ENCODE measurements at places on chromosomes 1 and 21.

DNA sequence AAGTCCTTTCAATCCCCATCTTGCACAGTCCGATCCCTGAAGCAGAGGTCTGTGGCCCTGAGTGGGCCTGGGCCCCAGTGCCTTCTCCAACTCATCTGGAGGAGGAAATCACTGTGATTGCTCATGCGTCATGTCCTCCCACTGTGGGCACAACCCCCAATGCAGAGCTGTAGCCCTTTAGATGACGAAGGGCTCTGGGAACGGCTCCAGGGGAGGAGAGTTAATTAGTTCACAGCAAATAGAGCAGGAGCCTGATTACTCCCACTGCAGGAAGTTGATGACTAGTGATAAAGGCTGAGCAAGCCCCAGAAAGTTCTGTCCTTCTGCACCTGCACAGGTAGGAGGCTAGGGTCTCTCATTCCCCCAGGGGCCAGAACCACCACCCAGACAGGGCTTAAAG is 111.5 kb downstream of the CCDC185 start:
- no peak for DNase-seq

- peak; percentile 36 for DNase-seq
Measured at GRCh38 chr1:212683357-212683722, 16.3 kb downstream of the BATF3 start.

- peak; percentile 95 for DNase-seq
Measured at GRCh38 chr21:43789276-43790009, at the start of gene RRP1. TSS of gene RRP1 (plus strand) at chr21:43789577. CDS start at chr21:43789630, 53 bp downstream.

GRCh38 chr1:201538612-201539551 is at the start of gene NAV1:
TSS of gene NAV1 (plus strand) at chr1:201539127. CDS start at chr1:201622885, 83,758 bp downstream.
- no peak for DNase-seq

GRCh38 chr1:229478852-229479251 is 29.3 kb downstream of the NUP133 start:
- DNase-seq = no peak

- DNase-seq = no peak
Measured at GRCh38 chr1:12178511-12178910, 11.7 kb downstream of the TNFRSF1B start.

GRCh38 chr21:42653231-42654061 is at the start of gene PDE9A:
TSS of gene PDE9A (plus strand) at chr21:42653621. CDS start at chr21:42653815, 194 bp downstream.
- DNase-seq = peak; percentile 35

DNA sequence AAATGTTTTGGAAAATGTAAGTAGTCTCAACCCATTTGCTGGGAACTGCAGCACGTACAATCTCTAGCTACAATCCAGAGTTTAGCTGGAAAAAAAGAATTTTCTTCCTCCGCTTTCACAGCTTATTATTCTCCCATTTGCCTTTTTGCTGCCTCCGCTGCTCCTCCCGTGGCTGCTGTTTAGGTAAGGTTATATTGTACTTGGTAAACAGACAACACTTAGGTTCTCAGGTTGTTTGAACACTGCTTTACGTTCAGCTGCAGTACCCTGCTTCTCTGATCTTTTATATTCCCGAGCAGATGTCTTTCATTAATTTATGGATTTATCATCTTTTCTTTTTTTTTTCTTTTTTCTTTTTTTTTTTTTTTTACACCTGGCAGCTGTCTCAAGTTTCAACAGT is 14.3 kb downstream of the PROX1 start:
- no peak for DNase-seq

- no peak for DNase-seq
Measured at GRCh38 chr1:170402476-170403311, 129.3 kb upstream of the GORAB start.

DNA sequence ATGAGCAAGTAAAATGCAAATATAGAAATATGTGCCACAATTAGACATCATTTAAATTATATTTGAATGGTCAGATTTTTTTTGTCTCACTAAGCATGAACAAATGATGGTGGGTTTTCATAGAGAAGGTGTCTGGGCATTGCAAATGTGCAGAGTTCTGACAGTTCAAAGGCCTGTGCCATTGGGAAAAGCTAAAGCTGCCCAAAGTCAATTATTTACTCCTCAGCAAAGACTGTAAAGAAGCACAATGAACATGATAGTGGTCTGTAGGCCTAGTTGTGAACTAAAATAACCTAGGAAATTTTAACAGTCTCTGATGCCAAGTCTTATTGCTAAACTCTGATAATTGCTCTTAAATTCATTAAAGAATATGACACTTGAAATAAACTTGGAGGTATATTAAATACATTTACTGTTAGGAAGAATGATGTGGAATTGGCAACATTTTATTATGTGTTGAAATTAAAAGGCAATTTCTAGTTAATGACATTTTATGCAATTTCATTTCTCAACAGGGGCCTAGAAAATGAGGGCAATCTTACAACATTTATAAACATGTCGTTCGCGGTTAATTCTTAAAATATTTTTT is 874.3 kb upstream of the ADAMTS5 start:
- DNase-seq = no peak

DNA sequence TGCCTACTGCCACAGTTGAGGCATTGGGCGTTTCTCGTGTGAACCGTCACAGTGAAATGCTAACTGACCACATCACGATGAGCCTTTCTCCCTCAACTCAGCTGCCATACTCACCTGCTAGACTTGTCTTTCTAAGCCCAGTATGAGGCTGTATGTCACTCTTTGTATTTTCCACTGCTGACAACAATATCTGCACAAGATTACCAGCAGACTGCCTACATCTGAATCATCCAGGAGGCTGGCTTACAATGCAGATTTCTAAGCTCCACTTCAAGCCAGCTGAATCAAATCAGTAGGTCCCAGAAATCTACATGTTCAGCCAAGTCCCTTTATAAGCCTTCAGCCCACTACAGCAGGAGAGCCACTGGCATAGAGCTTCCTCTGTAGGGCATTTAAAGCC is 355.0 kb upstream of the DUSP10 start:
- no peak for DNase-seq

GRCh38 chr1:39777306-39777705 is 6.2 kb upstream of the OXCT2 start:
- no peak for DNase-seq

GRCh38 chr1:201125800-201126199 is 1.2 kb downstream of the ASCL5 start:
- DNase-seq = no peak

GRCh38 chr1:94928293-94928939 is 1.5 kb upstream of the CNN3 start:
- no peak for DNase-seq

DNA sequence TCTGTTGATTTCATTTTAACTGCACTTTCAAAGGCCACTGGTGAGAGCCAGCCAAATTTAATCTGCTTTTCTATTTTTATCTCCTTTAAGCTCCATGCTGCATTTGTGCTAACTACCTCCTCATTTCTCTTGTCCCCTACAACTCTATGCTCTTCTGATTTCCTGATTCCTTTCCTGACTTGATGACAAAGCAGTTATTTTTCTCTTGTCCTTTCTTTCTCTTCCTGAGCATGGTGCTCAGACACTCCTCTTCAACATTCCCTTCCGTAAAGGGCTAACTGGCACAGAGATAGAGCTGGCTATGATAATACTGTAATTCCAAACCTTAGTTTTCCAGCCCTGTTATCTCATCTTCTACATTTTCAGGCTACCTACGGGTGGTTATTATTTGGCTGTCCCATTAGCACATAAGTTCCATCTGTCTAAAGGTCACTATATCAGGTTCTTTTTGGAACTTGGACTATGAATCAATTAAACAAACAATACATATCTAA is 6.8 kb upstream of the BCAS2 start:
- no peak for DNase-seq

- no peak for DNase-seq
Measured at GRCh38 chr1:243910607-243911006, 60.6 kb upstream of the AKT3 start.

GRCh38 chr1:246165826-246166709 is 341.0 kb downstream of the SMYD3 start:
- DNase-seq = no peak

GRCh38 chr1:152325111-152325510 is at the start of gene FLG:
TSS of gene FLG (minus strand) at chr1:152325239. CDS start at chr1:152315456, 9,783 bp downstream.
- no peak for DNase-seq

DNA sequence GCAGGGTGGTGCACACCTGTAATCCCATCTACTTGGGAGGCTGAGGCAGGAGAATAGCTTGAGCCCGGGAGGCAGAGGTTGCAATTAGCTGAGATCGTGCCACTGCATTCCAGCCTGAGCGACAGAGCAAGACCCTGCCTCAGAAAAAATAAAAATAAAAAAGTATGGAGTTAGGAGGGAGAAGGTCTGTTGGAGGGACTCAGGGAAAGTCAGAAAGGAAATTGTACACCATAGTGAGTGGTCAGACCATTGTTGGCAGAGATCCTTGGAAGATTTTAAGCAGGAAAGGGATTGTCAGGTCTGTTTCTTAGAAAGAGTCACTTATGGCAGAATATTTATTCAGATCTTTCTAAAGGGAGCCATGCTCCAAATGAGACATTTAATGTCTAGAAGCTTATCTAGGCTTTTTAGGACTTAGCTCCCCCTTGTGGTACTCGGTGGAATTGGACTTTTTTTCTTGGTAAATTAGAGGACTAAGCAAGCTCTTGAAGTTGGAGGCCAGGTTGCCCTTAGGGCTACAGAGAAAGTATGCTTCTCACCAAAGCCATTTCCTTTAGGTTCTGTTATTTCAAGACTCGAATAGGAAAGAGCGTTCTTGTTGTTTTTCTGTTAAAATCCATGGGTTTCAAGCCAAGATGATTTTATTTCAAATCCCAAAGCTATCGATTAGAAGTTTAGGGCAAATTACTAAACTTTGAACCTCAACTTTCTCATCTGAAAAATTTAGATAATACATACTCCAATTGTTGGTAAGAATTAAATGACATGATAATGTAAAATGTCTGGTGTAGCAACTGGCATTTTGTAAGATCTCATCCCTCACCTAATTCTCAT is 16.5 kb downstream of the MIA3 start:
- peak; percentile 89 for DNase-seq

DNA sequence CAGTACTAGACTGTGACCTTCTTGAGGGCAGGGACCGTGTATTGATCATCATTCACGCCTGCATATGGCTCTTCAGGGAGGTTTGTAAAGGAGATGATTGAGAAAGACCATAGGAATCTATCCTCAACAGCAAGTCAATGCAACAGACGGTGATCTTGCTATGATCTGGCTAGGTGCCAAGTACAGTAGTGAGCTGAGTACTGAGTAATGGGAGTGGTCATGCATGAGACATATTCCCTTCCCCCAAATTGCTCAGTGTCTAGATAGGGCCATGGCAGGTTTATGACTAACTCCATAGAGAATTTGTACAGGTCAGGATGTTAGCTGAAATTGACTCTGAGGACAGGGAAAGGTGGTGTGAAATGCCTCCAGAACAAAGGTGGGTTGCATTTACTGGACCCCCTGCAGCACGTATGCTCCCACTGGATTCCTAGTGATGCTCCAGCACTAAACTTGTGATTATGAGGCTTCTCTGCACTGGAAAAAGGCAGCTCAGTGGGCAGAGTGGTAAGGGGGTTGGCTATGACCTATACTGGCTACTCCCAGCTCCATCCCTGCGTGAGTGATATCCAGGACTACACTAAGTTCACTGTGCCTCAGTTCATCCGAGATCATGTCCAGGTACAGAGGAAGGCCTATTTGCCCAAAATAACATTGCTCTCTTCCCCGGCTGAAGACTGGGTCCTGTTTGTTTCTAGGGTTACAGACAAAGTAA is 37.2 kb downstream of the KCNJ6 start:
- no peak for DNase-seq

- DNase-seq = no peak
Measured at GRCh38 chr1:52550447-52550846, 2.4 kb downstream of the TUT4 start.

DNA sequence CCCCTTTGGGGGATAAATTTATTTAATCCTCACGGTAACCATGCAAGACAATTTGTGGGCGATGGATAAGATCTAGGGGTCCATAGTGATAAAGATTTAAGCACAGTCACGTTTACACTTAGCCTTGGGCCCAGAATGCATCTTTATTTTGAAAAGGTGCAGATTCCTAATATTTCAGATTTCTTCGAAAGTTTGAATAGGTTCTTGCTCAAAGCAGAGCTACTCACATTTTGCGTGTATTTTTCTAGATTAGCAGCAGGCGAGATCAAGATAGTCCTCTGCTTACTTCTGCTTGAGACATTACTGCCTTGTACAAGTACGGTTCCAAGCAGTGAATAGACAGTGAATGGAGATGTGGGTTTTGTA is 647 bp downstream of the TSEN15 start:
- no peak for DNase-seq

DNA sequence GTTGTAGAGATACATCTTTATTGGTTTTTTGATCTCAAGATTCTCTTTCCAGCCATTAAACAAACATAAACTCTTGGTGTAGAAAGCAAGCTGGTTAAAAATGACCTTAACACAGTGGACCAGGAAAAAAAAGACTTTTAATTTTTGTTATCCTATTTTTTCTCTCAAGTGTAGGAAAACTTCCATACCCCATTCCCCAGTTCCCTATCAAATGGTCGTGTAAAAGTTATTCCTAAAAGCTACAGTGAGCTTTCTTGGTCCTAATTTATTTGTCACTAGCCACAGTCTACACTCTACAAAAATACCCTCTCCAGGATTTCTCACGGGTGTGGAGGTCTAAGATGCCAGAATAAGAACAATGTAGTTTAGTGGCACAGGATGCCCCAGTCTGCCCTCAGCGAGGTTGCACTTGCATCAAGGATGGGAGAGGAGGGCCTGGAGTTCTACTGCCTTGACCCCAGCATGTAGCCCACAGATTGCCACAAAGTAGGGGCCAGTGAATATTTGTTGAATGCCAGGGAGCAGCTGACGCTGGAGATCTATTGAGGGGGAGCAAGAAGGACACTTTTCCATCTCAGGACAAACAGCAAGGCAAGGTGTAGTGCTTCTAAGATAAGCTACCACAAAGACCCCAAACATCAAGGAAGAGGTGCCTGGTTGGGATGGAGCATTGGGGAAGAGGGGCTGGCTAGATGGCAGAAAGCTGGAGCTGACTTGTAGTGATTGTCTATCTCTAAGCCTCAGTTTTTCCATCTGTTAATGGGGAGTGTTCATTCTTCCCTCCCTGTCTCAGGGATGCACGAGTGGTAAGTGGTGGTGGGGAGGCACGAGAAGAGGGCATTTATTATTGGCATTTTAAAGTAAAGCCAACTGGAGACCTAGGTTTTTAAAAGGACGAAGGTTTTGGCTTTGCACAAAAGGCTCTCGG is 1.8 kb downstream of the MYCL start:
- no peak for DNase-seq

DNA sequence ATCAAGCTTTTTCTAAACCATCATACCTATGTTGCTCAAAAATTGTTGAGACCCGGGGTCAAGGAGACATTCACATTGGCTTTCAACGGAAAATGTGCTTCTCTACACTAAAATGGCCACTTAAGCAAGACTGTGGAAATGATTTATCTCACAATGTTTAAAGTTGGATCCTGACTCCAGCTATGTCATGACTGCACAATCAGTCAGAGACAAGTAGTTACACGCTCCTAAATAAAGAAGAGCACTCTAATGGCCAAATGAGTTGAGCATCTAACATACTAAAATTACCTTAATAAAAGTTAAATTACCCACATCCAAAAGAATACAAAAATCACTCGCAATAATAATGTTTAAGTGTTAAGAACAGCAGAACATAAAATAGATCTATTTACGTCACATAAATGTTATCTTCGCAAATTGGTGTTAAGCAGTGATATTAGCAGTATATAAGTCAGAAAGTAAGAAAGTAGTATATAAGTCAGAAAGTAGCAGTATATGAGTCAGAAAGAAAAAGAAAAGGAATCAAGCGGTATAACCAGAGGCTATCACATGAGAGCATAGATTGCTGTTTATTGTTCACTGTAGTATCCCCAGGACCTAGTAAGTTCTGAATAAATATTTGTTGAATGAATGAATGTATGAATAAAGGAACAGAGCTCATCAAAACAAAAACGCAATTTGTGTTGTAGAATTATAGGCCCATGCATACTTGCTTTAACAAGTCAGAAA is 28.4 kb downstream of the ZNF281 start:
- DNase-seq = no peak
